Smooth muscle cell of the coronary artery (primary cell): ENCODE measurements at places on chromosomes 16 and 17. TPM values are rescaled to one million over a fixed set of nuclear protein-coding genes. Genes with fewer than 3 reads are reported as not detected.

CHTF8 gene
- 20.9 and 42.8 TPM in 2 replicates for total RNA-seq

SULT1A2 gene
- total RNA-seq = 0.23 TPM in 1 of 2 replicates, not detected in the other

CES1 gene
- 2.0 TPM in 1 of 2 replicates, not detected in the other for total RNA-seq

MYH13 gene
- total RNA-seq = not detected in 2 replicates

TMC5 gene
- total RNA-seq = not detected in 2 replicates

KRT33B gene
- total RNA-seq = not detected in 2 replicates

FLII gene
- total RNA-seq = 357 and 597 TPM in 2 replicates

KCNH4 gene
- 0.12 TPM in 1 of 2 replicates, not detected in the other for total RNA-seq

GRAP gene
- total RNA-seq = 0.08 TPM in 1 of 2 replicates, not detected in the other

NPIPB9 gene
- 0.35 and 0.90 TPM in 2 replicates for total RNA-seq

KRT24 gene
- total RNA-seq = not detected in 2 replicates

OR1F1 gene
- total RNA-seq = not detected in 2 replicates

NPIPA3 gene
- 0.70 and 1.2 TPM in 2 replicates for total RNA-seq

TMEM220 gene
- total RNA-seq = 1.7 and 2.7 TPM in 2 replicates

KRTAP4-3 gene
- not detected in 2 replicates for total RNA-seq

TPSB2 gene
- total RNA-seq = not detected in 2 replicates

EPX gene
- total RNA-seq = not detected in 2 replicates

VWA3A gene
- total RNA-seq = not detected in 2 replicates

PRR15L gene
- not detected in 2 replicates for total RNA-seq

AXIN2 gene
- total RNA-seq = 2.6 and 5.4 TPM in 2 replicates

KRTAP9-4 gene
- total RNA-seq = not detected in 2 replicates

FBXL19 gene
- 8.2 and 13.9 TPM in 2 replicates for total RNA-seq

ABCA8 gene
- 57.4 and 85.5 TPM in 2 replicates for total RNA-seq

REXO5 gene
- 2.8 and 3.9 TPM in 2 replicates for total RNA-seq

MYL4 gene
- 0.08 and 1.1 TPM in 2 replicates for total RNA-seq

LITAFD gene
- total RNA-seq = not detected in 2 replicates

GRN gene
- total RNA-seq = 202 and 430 TPM in 2 replicates

CSNK2A2 gene
- 16.4 and 17.2 TPM in 2 replicates for total RNA-seq

NPW gene
- 0.23 and 0.60 TPM in 2 replicates for total RNA-seq

CUEDC1 gene
- total RNA-seq = 6.2 and 9.4 TPM in 2 replicates

TBC1D16 gene
- total RNA-seq = 30.0 and 48.4 TPM in 2 replicates

CDC42EP4 gene
- total RNA-seq = 26.0 and 36.4 TPM in 2 replicates

ANKRD40CL gene
- total RNA-seq = not detected in 2 replicates

EXOC3L1 gene
- 0.47 TPM in 1 of 2 replicates, not detected in the other for total RNA-seq

YPEL2 gene
- total RNA-seq = 12.9 and 16.2 TPM in 2 replicates

KRT33A gene
- total RNA-seq = not detected in 2 replicates

TNFSF12 gene
- 3.9 TPM in 2 replicates for total RNA-seq

C17orf67 gene
- total RNA-seq = 0.68 and 0.70 TPM in 2 replicates

SPATA32 gene
- total RNA-seq = not detected in 2 replicates

KCTD19 gene
- not detected in 2 replicates for total RNA-seq
